Thoracic aorta (tissue), 2 donors: ENCODE measurements at places on chromosomes 2 and 18.

DNA sequence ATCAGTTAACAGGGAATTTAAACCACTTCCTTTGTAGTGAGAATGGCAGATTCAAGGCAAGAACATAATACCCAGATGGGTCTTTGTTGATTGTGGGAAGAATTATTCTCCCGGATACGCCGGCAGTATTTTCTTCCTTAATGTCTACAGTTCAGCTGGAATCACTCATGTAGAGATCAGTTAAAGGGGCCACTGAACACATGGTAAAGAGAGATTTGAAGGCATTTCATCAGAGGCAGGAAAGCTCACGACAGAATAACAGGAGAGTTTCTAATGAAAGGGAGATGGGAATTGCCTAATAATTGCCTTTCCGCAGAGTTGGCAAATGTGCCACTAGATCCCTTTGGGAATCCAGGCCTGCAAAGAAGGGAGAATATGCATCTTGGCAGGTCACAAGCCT is 327.7 kb upstream of the ZNF804A start:
- no peak for DNase-seq

DNA sequence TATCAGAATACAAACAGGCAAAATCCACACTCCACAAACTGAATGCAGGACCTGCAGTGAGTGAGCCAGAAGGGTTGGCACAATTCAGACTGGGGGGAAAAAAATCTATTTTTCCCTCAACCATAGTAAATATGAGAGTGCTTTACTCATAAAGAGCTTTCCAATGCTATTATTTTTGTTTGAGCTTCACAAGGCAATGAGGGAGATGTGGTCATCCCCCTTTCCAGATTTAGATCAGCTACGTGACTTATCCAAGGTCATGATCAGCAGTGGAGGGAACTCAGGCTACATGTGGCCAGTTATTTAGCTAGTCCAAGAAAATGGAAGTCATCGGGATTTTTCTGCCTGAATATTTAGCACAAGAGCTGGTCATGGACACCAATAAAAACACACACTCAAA is 120.4 kb upstream of the KLF7 start:
- no peak for DNase-seq

DNA sequence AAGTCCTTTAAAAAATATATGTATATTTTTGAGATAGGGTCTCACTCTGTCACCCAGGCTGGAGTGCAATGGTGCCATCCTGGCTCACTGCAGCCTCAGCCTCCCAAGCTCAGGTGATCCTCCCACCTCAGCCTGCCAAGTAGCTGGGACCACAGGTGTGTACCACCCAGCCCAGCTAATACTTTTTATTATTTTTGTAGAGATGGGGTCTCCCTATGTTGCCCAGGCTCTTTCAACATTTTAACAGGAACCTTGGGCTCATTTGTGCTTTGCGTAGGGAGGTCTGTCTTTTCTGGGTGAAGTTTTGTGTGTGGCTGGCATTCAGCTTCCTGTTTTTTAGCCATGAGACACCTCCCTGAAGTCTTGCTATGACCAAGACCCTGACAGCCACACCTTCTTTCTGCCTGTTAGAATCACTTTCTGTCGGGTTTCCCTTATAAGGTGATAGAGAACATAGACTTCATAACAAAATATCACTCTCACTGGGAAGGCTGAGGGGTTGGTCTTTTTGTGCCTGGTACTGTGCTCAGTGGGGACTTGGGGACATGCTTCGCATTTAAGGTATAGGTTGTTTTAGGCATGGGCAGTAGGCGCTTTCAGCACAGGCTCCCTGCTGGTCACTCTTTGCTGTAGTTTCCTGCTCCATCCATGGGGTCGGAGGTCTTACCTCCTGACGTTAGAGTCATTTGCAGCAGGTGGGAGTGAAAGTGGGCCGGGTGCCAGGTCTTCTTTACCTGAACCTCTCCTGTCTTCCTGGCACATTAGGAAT is 3.4 kb downstream of the RAB31 start:
- DNase-seq = no peak

- no peak for DNase-seq
Measured at GRCh38 chr2:129723277-129724020, 256.0 kb upstream of the RAB6C start.
